ENCODE measurements at places on chromosomes 4 and X. TPM values are rescaled to one million over a fixed set of nuclear protein-coding genes. Genes with fewer than 3 reads are reported as not detected.

The NCAPG gene
- total RNA-seq: 6.0 TPM

The TMEM150C gene
- total RNA-seq: 5.1 TPM

The UNC5C gene
- total RNA-seq: 41.2 TPM

The PCDH18 gene
- total RNA-seq: 7.4 TPM

The CLIC2 gene
- total RNA-seq: 0.56 TPM

The SPANXD gene
- total RNA-seq: not detected

The SASH3 gene
- total RNA-seq: not detected

The LDOC1 gene
- 39.1 TPM for total RNA-seq

The SULT1B1 gene
- 0.10 TPM for total RNA-seq

The NXF2 gene
- 1.4 TPM for total RNA-seq

The STAP1 gene
- not detected for total RNA-seq

Data from glutamatergic neuron (in vitro differentiated cells).